ENCODE measurements at places on chromosomes 4 and X.
A peak's percentile ranks its signal among the peaks of the same experiment; 100 is the strongest.

- DNase-seq, result no peak
Observed at GRCh38 chr4:96525898-96526297, 686.0 kb downstream of the PDHA2 start.

GRCh38 chr4:67261971-67262370 is 283.3 kb downstream of the CENPC start:
- no peak for DNase-seq

GRCh38 chr4:8435656-8436121 is 4.8 kb downstream of the ACOX3 start:
- no peak for DNase-seq

GRCh38 chr4:117447925-117448324 is 362.5 kb upstream of the TRAM1L1 start:
- DNase-seq, result no peak

DNA sequence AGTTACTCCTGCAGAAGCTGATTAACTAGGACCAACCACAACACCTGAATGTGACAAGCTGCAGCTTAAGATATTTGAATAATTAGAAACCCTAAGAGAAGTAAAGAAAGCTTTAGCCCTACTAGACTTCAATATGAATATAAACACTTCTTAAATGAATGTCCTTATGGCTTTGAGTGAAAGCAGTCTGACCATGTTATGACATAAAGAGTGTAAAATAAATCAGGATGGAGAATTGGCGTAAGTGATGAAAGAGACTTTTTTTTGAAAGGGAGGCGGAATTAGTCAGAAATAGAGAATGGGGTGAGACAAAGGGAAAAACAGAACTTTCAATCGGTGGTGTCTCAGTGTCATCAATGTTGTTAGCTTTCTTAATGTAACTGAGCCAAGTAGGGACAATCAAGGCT is 117.2 kb upstream of the MAGEB16 start:
- DNase-seq, result no peak

- DNase-seq, result no peak
Observed at GRCh38 chrX:22015139-22015750, 16.9 kb upstream of the PHEX start.

DNA sequence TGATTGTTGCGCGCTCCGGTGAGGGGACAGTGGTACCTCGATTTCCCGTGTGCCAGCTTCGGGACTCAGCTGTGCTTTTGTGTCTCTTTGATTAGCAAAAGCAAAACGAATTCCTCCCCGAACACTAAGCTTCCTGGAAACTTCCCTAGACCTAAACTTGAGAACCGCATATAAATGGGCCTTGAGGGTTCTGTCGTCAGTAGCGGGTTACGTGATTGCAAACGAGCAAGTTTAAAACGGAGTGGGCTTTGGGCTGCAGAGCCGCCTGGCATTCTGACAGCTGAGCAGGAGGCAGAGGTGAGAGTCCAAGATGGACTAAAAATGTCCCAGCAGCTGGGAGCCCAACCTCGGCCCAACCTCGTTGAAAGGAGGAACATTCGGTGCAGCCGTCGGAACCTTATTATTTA is 1.2 kb upstream of the TAPT1 start:
- DNase-seq, result no peak

GRCh38 chr4:11005300-11005699 is 320.7 kb upstream of the CLNK start:
- DNase-seq, result no peak

- no peak for DNase-seq
Observed at GRCh38 chr4:13605330-13605729, 22.2 kb downstream of the BOD1L1 start.

DNA sequence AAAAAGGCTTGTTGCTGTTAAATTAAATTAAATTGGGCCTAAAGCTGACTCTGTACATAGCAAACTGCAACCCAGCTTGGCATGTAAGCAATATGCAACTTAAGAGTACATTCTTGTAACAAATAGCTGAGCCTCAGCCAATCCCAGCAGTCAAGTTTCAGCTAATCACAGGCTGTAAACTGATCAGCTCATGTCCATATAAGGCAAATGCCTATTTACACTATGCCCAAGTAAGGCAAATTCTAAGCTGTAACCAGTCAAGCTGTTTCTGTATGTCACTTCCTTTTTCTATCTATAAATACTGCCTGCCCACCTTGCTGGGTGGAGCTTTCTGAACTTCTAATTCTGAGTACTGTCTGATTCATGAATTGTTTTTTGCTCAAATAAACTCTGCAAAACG is 429.1 kb upstream of the FTHL17 start:
- no peak for DNase-seq

- no peak for DNase-seq
Observed at GRCh38 chr4:79413886-79414285, 5.9 kb upstream of the GK2 start.

DNA sequence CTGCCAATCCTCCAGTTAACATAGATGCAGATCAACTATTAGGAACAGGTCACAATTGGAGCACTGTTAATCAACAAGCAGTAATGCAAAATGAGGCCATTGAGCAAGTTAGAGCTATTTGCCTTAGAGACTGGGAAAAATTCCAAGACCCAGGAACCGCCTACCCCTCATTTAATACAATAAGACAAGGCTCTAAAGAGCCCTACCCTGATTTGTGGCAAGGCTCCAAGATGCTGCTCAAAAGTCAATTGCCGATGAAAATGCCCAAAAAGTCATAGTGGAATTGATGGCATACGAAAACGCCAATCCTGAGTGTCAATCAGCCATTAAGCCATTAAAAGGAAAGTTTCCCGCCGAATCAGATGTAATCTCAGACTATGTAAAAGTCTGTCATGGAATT is 20.5 kb upstream of the TRIM61 start:
- no peak for DNase-seq

DNA sequence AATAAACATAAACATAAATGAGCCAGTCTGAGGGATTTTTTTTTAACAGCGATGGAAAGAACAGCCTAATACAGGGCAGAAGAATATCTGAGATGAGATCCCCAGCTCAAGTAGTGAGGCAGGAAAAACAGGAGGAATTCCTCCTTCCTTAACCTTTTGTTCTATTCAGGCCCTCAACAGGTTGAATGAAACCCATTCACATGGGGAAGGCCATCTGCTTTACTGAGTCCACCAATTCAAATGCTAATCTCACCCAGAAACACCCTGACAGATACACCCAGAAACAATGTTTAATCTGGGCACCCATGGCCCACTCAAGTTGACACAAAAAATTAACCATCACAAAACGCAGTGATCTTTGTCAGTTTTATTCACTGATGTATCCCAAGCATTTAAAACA is 45.5 kb downstream of the SMIM31 start:
- DNase-seq, result no peak

GRCh38 chrX:39249999-39250398 is 448.7 kb downstream of the MID1IP1 start:
- no peak for DNase-seq

DNA sequence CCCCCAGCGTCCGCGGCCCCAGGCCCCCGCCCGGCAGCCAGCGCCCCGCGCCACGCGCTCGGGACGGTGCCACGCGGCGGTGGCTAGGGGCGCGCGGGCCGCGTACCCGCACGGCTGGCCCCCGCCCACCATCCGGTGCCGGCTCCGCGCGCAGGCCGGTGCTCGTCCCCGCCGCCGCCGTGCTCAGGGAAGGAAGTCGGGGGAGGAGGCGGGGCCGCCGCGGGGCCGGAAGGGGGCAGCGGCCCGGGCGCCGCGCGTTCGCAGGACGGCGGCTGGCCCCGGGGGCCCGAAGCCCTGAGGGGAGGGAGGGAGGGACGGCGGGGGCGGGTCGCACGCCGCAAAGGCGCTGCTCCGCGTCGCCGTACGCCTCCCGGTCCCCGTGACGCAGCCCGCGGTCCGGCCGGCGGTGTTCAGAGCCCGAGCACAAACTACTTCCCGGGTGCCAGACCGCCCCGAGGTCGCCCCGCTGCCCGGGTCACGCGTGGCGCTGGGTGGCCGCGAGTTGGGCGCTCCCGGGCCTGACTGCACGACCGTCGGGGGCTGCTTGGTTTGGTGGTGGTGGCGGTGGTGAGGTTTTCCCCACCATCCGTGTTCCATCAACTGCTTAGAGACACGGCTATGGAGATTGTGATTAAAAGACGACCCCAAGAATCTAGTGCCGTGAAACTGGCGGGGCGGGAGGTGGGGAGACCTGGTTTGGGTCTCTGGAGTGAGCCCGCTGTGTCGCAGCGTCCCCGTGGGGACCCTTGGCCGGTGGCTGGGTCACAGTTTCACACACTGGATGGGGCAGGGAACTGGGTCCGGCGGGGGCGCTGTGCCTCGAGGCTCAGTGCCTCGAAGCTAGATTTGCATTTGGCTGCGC is at the start of gene DCTD:
DCTD (minus strand) TSS at position 205 of the 862 bp plus-strand sequence. CDS start 1,818 bp downstream, outside the sequence.
- DNase-seq, result peak; percentile 82

GRCh38 chr4:92825256-92825655 is 521.5 kb downstream of the GRID2 start:
- DNase-seq, result no peak

DNA sequence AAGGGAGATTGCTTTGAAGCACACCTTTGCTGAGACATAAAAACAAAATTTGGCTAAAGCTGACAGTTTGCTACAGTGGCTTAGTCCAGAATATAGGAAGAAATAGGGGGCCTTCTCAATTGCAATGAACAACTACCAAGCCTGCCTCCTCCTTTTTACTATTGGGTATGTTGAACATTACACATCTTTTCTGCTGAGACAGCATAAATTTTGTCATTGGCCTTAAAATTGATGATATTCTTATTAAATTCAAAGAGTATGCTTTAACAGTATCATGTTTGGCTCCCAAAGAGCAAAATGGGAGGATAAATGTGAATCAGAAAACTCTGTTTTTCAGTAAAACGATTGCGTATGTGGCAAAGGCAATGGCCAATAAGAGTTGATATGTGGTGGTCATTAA is 721.9 kb upstream of the IGFBP7 start:
- DNase-seq, result no peak

DNA sequence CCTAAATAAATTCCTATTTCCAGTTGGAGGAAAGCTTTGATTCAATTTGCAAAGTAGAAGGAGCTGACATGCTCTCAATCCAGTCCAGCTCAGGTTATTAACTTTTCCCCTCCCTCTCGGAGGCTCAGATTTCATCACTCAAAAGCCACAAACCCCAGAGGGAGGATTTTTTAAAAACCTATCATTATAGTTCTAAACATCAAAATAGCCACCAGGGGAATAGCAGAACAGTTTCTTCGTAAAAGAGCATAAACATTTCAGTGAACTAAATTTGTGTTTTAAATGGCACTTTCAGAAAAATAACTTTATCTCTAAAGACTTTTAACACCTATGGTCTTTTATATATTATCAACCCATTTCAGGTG is 8.8 kb downstream of the GPRIN3 start:
- no peak for DNase-seq

- no peak for DNase-seq
Observed at GRCh38 chr4:56760183-56760582, 61.3 kb downstream of the SPINK2 start.

DNA sequence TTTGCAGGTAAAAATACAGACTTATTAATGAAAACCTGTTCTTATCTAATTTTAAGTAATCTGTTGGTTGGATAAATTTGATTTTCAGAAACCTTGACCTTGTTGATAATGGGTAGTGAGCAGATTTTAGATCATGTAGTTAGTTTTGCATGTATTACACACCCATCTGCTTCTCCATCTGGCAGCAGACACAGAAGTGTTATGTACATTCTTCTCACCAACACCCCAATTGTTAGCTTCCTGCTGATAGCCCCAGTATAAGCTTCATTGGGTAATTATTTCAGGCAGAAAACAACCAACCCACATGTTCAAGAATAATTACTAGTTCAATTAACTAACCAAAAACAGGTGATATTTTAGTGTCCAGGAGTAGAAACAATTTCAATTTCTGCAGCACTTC is 1740.5 kb upstream of the AGA start:
- no peak for DNase-seq

DNA sequence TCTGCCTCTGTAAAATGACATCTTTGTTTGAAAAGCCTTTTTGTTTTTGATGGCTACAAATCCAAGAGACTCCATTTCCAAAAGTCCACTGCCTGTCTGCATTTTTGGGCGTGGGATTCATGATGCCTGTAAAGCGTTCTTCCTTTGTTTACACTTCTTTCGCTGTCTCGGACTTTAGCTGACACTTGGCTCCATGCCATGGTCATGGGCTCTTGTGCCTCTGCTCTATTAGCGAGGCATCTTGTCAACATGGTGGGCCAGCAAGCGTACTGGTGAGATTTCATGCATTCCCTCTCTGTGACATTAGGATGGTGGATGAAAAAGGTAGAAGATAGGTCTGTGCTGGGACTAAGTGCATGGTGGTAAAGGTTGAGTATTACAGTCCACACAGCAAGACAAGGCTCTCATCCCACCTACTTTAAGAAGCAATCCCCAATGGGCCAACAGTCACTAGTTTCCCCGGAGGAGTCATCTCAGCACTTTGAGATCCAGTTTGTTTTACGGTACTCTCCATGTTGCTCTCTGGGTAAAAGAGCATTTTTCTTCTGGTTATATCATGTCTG is 298.2 kb upstream of the KLF3 start:
- no peak for DNase-seq

DNA sequence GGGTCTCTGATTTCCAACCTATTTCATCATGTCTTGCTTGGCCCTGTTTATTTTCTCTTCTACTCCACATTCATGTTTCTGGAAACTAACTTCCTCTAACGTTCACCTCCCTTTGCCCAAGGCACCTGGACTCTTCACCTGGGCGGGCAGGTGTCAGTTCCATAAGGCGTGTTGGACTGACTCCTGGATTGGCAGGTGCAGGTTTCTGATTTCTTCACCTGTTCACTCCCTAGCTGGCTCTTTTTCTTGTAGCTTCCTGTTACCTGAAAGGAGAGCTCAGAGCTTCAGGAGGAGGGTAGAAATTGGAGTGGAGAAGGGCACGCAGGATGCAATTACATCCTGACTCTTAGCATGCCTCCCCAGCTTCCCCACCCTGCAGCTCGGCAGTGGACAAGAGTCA is 350.8 kb upstream of the KLF3 start:
- DNase-seq, result no peak

Measured in activated CD4-positive, CD25-positive, alpha-beta regulatory T cell treated with anti-CD3 and anti-CD28 coated beads, Interleukin-2, amount 50 U/mL, for 72 hours (primary cell).